ENCODE measurements at places on chromosomes 2 and 18. TPM values are rescaled to one million over a fixed set of nuclear protein-coding genes. Genes with fewer than 3 reads are reported as not detected.

Gene TLX2
- total RNA-seq, result not detected

Gene KCNS3
- 0.43 TPM for total RNA-seq

Gene RFTN2
- 10.5 TPM for total RNA-seq

Gene SPATA3
- total RNA-seq, result not detected

Gene TNFRSF11A
- total RNA-seq, result 0.09 TPM

Gene TMEM178A
- total RNA-seq, result 1.3 TPM

Gene ATG4B
- total RNA-seq, result 39.4 TPM

Gene ERBB4
- not detected for total RNA-seq

Gene SPC25
- 0.28 TPM for total RNA-seq

Gene DCTN1
- 186 TPM for total RNA-seq

Gene OST4
- 734 TPM for total RNA-seq

Gene SKA1
- total RNA-seq, result 6.6 TPM

Gene PLCL1
- 1.1 TPM for total RNA-seq

Gene ADRA2B
- total RNA-seq, result 0.09 TPM

Gene NEU2
- not detected for total RNA-seq

Gene RFX8
- 2.0 TPM for total RNA-seq

Gene GTF2A1L
- total RNA-seq, result 0.09 TPM

Gene PLGLB2
- total RNA-seq, result 1.1 TPM

Gene IL37
- not detected for total RNA-seq

Gene CD8B2
- not detected for total RNA-seq

Measured in smooth muscle cell of bladder (primary cell).